Activated CD4-positive, alpha-beta memory T cell treated with anti-CD3 and anti-CD28 coated beads for 36 hours (primary cell): ENCODE measurements at places on chromosomes 3 and 15.

- DNase-seq, result no peak
Measured at GRCh38 chr15:36265422-36265821, 314.0 kb upstream of the CDIN1 start.

DNA sequence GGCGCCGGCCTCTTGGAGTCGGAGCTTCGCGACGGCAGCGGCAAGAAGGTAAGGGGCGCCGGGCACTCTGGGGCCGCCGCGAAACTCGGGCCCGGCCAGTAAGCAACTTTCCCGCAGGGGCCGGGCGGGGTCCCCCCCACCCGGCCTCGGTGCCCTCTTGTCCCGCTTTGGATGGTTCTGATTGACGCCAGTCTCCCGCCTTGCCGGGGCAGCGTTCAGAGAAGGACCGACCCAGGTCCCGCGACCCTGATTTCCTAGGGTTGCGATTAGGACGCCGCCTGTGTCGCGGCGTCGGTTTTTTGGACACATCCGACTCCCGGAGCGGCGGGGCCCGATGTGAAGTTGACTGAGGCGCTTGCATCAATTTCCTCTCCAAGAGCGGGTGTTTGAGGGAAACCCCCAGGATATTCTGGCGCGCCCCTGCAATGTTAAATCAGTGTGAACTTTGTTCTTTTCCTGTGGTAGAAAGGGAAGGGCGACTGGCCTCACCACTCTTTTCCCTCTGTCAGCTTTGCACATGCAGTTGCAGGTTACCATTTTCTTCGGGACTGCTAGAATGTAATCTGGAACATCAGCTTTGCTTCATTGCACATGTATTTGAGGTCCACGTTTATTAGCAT lies 755 bp downstream of the PDE8A start:
- peak; percentile 79 for DNase-seq

DNA sequence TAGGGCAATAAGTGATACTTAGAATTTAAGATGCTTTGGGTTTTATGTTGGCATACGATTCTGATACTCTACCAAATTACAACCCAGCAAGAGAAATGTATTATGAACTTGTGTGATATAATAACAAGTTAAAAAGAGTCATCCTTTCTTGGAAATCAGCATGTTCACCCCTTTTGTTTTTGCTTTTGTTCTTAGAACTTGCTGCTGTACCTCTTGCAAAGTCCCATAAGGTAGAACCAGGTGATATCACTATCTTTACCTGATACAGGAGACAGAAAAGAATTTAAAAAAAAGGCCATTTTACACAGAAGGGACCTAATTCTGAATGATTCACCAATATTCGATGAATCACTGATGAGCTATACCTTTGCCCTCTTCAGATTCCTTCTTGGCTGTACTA lies 810.4 kb downstream of the FHIT start:
- no peak for DNase-seq

DNA sequence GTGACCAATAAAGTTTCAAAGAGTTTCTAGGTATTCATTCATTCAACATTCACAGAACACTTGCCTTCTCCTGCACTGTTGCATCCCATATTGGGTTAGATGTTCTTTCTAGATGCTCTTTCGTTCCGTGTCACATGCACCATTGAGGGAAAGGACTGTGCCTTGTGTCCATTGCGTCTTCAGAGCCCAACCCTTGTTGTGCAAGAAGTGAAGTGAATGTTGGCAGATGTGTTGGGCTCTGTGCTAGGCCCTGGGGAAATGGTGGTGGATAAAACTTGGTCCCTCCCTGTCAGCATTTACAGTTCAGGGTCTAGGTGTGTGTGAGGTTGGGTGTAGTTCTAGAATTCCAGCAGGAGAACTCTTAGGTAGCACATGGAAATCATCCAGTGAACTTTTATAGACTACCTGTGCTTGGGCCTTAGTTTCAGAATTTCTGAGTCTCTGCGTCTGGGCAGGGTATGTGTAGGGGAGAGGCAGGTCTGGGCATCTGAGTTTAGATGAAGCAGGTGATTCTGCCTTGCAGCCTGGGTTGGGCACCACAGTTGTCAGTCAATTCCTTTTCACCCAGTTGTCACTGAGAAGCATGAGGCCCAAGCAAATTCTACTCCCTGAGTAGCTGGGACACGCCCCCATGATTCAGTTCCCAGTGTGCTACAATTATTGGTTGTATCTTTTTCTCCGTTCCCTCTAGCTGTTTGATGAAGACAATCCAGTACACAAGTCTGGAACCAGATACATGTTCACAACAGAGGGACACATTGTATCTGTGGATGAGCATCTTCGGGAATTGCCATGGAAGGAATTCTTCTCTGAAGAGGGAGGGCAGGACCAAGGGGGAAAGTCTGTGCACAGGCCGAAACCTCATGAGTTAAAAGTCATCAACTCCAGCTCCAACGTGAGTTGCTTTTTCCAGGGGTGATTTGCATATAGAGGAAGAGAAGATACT lies 25.4 kb downstream of the EDEM1 start:
- DNase-seq, result no peak

DNA sequence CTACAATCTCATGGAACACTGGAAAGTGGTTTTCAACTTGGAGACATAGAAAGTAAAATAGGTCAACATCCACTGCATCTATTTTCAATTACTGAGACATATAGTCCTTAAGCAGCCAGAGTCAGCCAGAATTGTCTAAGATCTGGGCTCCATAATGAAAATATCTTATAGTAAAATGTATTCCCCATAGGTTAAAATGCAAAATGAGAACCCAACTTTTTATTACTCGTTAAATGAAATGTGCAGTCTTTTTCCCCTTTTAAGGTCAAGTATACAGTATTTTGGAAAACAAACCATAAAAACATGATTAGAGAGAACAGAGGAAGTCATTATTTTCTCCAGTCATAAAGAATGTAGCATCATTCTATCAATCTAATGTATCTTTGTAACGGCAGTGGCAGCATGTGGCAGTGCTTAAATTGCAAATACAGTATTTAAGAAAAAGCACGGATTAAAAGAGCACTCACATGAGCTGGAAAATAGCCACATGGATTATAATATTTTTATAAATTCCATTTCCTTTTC lies 64.4 kb upstream of the CPB1 start:
- DNase-seq, result no peak

- no peak for DNase-seq
Measured at GRCh38 chr3:126912027-126912422, 70.9 kb upstream of the PLXNA1 start.

DNA sequence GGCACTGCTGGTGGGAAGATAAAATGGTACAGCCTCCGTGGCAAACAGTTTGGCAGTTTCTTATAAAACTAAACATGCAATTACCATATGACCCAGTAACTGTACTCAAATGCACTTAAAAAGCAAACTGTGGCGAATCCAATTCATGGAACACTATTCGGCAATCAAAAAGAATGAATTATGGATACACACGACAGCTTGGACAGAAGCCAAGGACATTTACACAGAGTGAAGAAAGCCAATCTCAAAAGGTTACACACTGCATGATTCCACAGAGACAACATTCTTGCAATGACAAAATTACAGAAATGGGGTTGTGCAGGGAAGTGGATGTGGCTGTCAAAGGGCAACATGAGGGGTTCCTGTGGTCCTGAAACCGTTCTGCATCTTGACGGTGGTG lies 122.1 kb upstream of the IQSEC1 start:
- no peak for DNase-seq

- no peak for DNase-seq
Measured at GRCh38 chr3:103712320-103713008, 1277.6 kb downstream of the ZPLD1 start.

DNA sequence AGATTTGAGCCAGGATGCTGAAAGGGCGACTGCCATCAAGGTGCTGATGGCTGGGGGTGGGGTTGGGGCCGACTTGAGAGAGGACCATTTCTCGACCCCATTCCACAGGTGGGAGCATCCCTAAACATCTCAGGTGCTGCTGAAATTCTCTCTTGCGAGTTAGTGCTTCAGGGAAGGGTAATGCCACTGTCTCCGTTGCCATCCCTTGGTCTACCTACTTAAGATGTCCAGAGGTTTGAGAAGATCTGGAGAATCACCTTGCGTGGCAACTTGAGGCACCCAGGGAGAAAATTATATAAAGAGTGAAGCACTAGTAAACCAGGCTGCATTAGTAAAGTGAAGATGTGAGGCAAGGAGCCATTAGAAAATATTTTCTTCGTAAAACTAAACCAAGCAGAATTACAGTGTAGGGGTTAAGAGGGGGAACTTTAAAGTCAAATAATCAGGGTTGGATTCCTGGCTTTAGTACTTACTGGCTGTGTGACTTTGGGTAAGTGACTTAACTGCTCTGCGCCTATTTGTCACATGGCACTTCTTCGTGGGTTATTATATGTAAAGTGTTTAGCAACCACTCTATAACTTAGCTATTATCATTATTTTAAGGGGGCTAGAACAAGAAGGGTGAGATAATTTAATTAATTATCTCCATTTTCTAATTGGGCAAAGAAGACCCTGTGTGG lies 662 bp upstream of the RFTN1 start:
- DNase-seq, result no peak

- DNase-seq, result no peak
Measured at GRCh38 chr15:71273731-71274447, 158.6 kb downstream of the THSD4 start.

- no peak for DNase-seq
Measured at GRCh38 chr3:20488151-20488550, 302.1 kb upstream of the SGO1 start.

DNA sequence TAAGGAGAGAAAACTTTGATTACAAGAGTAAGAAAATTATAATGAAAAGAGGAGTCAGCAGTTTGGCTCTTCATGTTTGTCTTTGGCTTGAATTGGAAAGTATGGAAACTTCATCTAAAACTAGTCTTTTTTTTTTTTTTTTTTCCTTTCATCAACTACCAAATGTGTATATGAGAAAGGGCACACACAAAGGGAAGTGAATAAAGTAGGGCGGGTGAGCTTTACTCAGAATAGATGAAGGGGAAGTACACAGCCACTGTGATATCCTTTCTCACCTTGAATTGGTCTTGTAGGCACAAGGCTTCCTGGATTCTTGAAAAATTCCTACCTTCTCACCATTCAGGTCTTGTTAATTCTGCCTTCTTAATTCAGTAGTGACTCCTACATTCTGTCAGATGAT lies 652.3 kb upstream of the KCNMB2 start:
- no peak for DNase-seq

GRCh38 chr15:80744826-80745225 lies 34.3 kb upstream of the CEMIP start:
- DNase-seq, result no peak

DNA sequence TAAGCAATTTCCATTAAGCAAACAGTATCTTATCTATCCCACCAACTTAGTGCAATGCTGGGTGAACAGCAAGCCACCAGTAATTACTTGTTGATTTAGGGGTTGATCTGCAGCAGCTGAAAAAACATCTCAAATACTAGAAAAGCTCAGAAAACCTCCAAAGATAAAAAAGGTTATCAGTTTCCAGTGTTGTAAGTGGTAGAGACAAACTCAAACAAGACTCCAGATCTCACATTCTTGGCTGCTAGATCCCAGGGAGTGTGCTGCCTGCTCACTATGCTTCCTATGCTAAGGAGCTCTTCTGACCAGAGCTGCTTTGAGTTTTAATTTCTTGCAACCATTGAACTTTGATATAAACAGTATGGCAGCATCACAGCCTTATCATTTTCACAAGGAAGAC lies 11.3 kb downstream of the B3GALNT1 start:
- DNase-seq, result no peak

GRCh38 chr3:80190051-80190450 lies 422.3 kb upstream of the ROBO1 start:
- DNase-seq, result no peak

DNA sequence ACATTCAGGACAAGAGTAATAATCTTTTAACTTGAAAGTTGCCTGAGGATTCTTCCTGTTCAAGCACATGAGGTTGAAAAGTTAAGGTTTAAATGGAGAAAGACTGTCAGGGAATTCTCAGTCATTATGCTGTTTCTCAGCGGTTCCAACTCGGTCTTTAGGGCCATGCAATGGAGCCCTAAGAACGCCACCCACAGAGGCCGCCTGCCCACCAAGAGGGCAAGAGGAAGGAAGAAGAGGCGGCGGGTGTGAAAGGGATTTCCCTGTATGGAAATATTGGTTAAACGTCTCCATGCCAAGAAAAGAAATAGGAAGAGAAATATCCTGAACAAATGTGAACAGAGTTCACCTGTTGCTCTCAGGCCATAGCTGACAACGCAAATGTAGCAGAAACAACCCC lies 234.4 kb downstream of the OCA2 start:
- no peak for DNase-seq

DNA sequence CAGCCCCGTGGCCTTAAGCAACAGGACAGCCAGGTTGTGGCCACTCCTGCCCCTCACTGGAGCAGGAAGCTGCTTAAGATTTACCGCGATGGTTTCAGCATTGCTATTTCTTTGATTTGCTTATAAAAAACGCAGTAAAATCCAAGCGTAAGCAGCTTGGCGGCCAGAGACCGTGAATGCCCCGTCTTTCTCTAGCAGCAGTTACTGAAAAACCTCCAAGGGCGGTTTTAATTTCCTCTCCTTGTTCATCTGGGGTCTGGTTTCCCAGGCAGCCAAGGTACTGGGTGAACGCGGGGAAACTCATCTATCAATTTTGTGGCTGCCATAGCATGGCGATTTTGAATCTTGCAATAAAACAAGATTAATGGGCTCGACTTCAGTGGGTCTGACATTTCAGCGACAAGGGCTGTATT lies 130.3 kb downstream of the MINAR1 start:
- no peak for DNase-seq

GRCh38 chr3:192194085-192194484 lies 533.3 kb downstream of the FGF12 start:
- no peak for DNase-seq

GRCh38 chr3:122414391-122414790 lies 1.5 kb downstream of the WDR5B start:
- no peak for DNase-seq

GRCh38 chr3:120498556-120499346 lies 48.0 kb upstream of the FSTL1 start:
- DNase-seq, result no peak

DNA sequence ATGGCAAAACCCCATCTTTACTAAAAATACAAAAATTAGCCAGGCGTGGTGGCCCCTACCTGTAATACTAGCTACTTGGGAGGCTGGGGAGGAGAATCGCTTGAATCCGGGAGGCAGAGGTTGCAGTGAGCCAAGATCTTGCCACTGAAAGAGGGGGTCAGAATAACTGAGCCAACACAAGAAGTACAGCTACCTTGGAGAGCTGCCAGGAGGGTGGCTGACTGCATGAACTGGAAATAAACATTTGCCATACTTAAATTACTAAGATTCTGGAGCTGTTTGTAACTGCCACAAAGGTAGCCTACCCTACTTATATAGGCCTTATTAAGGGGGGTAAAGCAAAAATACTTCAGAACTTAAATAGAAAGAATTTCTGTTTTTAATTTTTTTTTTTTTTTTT lies 15.4 kb upstream of the PIK3CB start:
- DNase-seq, result no peak

- DNase-seq, result no peak
Measured at GRCh38 chr3:5811016-5811415, 623.5 kb downstream of the EDEM1 start.

- DNase-seq, result no peak
Measured at GRCh38 chr3:105906836-105907235, 38.0 kb upstream of the CBLB start.

- DNase-seq, result no peak
Measured at GRCh38 chr3:28191363-28191762, 50.1 kb upstream of the CMC1 start.

- DNase-seq, result no peak
Measured at GRCh38 chr15:31866248-31866647, 164.1 kb upstream of the CHRNA7 start.
